Left colon (tissue), 2 donors: ENCODE measurements at places on chromosomes 5 and 9.

DNA sequence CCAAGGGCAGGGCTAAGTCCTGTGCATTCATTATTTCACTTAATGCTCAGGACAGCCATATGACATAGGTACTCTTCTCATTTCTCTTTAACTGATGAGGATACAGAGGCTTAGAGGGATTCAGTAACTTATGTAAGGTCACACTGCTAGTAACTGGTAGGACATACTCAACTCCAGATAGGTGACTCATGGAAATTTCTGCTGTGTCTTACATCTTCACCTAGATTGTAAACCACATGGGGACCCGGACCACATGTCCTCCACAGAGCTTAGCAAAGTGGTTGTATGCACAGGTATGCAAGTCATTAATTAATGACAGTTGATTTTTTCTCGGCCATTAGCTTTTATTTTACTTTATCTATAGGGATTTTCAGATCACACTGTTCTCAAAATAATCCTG is 29.3 kb downstream of the SLC1A1 start:
- no peak for DNase-seq

GRCh38 chr9:127975376-127976315 is 5.1 kb downstream of the EEIG1 start:
- no peak for DNase-seq

DNA sequence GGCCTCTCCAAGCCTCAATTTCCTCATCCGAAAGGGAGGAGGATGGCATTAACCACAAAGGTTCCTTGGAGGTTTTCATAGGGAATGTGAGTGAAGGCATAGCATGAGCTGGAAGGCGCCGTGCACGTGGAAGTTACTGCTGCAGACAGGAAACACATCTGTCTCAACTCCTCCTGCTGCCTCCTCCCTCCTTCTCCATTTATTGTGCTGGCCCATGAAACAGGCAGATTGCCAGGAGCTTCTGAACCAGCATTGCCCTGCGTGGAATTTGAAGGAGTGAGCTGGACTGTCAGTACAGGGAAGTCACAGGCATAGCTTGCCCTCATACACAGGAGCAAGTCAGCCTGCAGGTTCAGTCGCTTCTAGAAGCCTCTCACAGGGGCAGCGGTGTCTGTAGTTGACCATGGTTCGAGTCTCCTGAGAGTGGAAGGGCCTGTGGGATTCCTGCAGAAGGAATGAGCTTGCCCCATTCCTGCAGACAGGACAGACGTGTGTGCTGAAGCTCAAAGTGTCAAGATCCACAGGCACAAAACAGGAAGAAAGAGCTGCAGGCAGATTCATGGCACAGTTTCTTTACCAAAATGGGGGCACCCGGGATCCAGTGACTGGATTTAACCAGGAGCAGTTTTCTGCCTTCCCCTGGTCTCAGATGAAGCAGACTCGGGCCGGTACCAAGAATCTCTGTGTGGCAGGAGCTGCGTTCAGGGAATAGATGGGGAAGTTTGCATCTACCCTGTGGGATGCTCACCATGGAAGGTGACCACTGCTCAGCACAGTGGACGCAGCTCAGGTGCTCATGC is 48.7 kb upstream of the CTSL start:
- DNase-seq, result no peak

DNA sequence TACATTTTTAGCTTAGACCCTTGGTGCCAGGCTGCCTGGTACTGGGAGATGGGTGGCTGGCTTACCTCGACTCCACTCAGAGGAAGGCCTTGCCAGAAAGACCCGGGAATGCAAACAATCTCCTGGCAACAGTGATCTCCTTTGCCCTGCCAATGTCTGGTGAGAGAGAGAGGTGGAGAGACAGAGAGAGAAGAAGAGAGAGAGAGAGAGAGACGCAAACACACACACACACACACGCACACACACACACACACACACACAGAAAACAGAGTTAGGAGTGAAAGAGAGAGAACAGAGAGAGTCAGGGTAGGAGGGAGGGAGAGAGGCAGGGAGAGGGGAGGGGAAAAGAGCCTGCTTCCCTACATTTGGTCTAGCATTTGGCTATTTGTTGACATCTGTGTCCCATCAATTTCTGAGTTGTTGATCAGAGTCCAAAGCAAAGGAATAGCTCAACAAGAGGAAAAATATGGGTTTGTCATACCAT is 181.6 kb upstream of the MAP1B start:
- no peak for DNase-seq

DNA sequence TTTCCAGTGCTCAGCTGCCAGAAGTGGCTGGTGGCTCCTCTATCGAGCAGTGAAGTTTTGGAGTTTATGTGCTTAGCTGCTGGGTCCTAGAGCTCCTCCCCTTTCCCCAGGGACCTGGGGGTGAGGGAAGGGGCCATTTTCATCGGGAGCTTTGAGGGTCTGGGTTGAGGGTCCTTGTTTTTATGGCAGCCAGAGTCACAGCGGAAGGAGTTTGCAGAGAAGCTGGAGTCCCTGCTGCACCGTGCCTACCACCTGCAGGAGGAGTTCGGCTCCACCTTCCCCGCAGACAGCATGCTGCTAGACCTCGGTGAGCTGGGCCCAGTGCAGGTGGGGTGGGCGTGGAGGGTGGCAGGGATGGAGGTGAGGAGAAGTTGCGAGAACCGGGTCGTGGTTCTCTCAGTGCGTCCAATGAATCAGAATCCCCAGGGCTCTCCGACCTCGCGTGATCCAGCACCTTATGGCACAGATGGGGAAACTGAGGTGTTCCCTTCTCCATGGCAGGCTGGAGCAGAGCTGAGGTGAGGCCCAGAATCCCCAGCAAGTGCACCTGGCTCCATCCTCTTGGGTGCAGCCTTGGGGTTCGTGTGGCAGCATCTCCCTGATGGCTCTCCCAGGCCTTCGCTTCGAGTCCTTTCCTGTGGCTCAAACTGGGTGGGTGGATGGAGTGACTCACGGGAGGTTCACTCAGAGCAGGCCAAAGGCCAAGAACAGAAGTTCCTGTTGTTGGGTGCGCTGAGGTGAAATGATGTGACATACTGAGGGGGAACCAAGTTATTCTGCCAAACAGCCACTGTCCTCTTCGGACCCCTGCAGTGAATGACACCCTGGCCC is 21.7 kb upstream of the DOLPP1 start:
- DNase-seq, result no peak

- DNase-seq, result peak; percentile 28
These were observed 42.7 kb upstream of the SRFBP1 start for GRCh38 chr5:121919046-121919445.

GRCh38 chr9:102185962-102186361 is 447.5 kb upstream of the GRIN3A start:
- DNase-seq, result no peak

DNA sequence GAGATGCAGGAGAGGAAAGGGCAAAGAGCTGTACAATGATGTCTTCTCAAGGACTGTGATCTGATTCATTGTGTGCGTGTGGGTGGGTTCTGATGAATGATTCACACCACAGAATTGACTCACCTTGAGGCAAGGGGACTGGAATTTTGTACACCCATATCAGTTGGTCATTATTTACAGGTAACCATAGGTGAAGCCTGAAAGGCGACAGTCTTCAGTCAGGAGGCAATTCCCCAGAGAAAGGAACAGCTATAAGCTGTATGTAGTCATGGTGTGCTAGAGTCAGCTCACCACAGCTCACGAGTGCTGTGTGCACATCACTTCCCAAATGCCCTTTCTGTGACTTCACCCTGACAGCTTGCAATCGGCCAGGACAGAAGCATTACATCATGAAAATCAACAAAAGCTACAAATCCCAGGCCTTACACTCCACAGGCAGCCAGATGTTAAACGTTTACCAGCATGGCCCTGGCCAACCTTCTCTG is 87.6 kb upstream of the RPS23 start:
- DNase-seq, result no peak

DNA sequence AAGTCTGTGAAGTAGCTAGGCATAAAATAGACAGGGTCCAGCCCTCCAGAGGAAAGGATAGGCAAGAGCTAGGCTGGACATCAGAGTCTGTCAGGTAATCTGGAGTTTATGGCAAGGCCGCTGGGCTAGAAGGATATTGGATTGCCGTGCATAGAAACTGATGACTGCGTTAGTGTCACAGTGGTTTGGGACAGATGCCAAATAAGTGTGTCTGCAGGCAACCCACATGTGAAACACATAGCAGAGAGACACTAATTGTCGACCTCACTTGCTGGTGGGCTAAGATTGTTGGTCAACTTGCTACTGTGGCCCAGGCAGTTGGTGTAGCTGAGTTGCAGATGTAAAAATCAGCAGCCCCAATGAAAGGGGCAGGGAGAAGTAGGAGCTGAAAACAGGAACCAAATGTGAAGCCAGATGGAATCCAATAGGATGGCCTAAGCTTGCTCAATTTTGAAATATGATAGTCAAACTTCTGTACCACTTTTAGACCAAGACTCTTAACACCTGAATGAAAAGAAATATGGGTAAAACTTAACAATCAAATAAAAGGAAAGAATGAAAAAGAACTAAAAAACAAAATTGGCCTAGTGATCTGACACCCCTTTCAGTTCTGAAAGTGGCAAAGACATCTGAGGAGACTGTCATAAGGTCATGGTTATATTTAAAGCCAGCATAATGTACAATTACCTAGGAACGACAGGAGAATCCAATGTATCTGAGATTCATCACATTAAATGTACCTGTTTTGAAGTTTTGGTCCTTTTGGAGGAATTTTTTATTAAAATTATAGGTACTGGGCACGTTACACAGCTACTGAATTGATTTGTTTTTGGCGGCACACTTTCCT is 243.3 kb upstream of the ACTBL2 start:
- DNase-seq, result no peak

- no peak for DNase-seq
These were observed 551.7 kb downstream of the RAB3C start for GRCh38 chr5:59134471-59135163.

- DNase-seq, result no peak
These were observed 4.5 kb downstream of the ANKS6 start for GRCh38 chr9:98791608-98792490.

DNA sequence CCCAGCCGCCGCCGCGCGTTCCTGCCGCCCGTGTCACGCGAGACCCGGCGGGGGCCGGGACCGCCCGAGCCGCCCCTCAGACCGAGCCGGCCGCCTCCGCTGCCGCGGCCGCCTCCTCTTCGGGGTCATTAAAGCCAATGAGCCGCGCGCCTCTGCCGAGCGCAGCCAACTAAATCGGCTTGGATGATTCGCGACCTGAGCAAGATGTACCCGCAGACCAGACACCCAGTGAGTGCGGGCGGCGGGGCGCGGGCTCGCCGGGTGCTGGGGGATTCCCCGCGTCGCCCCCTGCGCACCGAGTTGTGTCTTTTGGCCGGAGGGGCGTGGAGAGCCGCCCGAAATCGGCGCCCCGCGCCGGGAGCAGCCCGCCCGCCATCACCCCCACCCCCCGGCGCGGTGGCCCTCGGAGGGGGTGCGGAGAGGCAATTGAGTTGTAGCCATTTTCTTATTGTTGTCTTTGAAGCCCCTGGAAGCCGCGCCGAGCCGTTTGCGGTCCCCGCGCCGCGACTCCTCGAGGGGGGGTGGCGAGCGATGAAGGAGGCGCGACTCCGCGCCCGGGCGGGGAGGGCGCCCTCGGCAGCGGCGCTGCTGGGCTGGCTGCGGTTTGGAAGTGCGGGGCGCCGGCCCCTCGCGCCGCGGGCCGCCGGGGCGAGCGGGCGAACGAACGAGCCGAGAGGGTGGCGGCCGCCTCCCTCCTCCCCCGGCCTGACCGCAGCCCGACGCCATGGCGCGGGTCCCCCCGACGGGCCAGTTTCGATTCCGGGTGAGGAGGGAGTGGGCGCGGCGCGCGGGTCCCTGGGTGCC is 1.0 kb downstream of the TLE4 start:
- DNase-seq, result peak; percentile 56

DNA sequence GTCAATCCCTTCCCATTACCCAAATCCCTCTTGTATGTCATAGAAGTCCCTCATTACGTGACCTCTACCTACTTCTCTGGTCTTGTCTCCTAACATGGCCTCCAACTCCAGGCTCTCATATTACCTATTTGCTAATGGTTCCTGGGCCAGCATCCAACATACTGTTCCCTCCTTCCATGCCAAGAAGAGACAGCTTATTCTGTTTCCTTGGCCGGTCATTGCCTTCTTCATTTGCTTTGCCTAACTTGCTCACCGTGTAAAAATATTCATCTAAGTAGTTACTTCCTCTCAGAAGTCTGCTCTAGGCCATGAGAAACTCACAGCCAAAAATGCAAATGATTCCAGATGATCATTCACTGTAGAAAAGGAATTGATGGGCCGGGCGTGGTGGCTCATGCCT is 8.9 kb upstream of the IL6ST start:
- no peak for DNase-seq

GRCh38 chr5:179212870-179213269 is 132.4 kb downstream of the ADAMTS2 start:
- no peak for DNase-seq

- DNase-seq, result no peak
These were observed 1.9 kb upstream of the ERBIN start for GRCh38 chr5:65924366-65925043.

- no peak for DNase-seq
These were observed 88.8 kb upstream of the PAM start for GRCh38 chr5:102666164-102666946.

DNA sequence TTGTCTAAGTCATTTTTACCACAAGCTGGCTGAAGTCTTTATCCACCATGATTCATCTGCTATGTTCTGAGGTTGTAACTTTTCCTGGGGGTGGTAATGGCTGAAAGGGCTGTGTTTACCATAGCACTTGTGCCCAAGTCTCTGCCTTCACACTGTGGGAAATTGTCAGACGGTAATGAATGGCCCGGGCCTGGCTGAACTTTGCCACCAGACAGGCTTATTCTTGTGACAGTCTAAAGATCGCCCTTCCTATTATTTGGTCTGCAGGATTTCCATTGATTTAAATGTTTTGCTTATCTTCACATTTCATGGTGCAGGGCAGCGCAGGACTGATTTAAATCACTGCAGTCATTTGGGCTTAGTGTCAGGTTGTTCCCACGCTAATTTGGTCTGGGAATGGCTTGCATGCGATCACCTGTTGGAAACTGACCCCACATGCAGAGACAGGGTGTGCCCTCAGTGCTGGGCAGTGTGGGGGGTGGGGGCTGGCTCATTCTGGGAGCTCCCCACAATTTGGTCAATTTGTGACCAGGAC is 109.3 kb upstream of the ICE1 start:
- no peak for DNase-seq

GRCh38 chr9:128007566-128008138 is 26.9 kb upstream of the EEIG1 start:
- peak; percentile 76 for DNase-seq

DNA sequence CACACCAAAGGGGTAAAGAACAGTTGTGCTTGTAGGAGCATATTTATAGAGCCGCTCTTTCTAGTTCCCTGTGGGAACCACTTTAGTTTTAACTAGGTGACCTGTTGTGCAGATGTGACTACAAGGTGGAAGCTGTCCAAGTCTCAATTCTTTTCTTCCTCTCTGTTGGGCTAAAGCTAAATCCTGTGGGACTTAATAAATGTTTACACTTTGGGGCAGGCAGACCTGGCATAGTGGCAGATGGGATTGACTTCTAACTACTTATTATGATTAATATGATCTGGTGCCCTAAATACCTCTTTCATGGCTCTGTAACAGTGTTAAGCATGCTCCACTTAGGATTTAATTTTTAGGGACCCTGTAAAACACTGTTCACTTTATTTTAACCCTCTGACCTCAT is 265.3 kb downstream of the KCTD16 start:
- DNase-seq, result no peak
